Activated T-helper 17 cell treated with anti-CD3 and anti-CD28 coated beads, Interleukin-2, amount 50 U/mL, for 72 hours (primary cell): ENCODE measurements at places on chromosomes 6 and 20.
A peak's percentile ranks its signal among the peaks of the same experiment; 100 is the strongest.

DNA sequence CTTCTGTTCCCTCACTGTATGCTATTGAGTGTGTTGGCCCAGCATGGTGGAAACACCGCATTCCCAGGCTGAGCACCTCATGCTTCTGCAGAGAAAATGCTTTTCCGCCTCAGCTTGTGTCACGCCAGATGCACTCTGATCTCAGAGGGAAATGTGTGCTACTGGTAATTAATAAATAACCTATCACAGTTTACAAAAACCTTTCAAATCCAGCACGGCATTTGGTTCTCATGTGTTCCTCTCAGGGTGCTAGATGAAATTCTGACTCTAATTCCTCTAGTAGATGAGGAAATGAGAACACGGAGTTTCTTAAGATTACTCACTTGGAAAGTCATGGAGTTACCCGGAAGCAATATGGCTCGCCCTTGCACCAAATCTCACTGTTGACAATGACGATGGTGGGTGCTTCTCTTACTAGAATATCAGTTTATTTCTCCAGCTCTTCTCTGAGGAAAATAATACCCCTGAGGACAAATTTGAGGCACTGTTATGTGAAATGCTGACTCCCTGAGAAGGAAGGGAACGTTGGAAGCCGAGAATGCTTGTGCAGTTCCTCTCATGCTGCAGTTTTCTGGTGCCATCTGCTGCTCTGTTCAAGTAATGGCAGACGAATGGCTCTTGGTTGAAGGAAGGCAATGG is 116.6 kb downstream of the RNF144B start:
- peak; percentile 44 for ATAC-seq

DNA sequence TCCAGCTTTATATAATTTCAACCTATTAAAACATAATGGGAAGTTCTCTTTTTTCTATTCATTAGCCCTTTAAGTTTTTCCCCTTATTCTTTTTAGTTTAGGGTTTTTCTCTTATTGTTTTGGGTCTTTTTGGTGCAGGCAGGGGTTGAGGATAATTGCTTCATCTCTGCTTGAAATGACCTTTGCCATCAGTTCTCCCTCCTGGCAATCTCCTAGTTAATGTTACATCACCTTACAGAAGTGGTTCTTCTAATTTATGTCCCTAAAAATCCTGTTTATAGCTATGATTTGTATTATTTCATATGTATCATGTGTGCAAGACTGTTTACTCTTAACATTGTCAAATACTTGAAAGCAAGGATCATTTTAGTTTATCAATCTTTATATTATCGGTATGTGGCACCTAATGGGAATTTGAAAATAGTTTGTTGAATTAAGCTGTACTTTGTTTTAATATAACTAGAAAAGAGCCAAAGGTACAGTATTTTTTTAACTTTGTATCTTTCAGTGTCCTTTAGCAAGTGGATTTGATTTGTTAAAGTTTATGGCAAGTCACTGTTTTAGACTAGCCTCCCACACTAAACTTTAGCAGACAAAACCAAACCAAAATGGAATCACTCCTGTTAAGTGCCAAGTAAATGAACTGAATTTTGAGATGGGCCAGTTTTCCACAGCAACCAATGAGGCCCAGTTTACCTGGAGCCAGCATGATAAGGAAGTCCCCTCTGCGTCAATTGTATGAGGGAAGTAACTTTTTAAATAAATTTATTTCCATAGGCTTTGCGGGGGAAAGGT is 26.6 kb upstream of the RUNX2 start:
- ATAC-seq = no peak

- ATAC-seq = no peak
Measured at GRCh38 chr6:112349636-112349934, 2.5 kb downstream of the RFPL4B start.

- ATAC-seq = no peak
Measured at GRCh38 chr6:157996201-157996712, 14.6 kb downstream of the SYNJ2 start.

DNA sequence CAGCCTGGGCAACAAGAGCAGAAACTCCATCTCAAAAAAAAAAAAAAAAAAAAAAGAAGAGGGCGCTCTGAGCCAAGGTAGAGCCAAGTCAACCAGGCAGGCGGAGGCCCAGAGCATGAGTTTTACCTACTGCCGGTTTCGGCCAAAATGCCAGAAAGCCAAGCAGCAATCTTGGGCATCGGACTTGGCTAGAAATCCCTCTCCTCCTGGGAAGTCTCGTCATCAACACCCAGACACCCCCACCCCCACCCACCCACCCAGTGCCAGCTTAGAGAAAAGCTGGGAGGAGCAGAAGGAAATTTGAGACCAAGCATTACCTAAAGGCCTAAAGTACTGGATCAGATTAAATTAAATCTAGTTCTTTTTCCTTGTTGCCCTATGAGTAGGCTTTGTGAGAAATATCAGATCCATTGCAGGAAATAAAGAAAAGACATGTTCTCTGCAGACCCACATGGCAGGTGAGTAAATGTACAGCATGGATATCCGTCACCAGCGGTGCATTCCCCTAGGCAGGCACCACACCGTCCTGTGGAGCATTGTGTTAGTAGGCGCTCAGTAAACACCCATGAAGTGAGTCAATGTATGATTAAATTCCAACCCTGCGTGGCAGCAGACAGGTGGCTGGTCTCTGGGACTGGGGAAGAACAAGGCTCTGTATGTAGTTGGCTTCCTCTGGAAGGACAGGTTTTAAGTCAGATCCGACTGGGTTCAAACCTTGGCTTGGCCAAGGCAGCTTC is 21.0 kb downstream of the RIPOR3 start:
- no peak for ATAC-seq

DNA sequence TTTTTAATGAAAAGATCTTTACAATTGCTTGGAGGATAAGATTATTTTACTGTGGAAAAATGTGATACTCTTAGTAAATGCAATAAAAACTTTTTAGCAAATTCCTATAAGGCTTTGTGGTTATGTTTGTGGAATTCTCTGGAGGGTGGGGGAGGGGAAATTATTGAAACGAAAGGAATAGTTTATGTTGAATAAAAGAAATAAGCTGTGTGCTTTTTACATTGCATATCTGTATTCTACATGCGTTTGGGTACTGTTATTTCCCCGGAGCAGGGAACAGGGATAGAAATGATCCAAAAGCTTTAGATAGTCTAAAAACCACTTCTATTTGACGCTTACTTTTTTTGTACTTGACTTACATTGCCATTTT is 143.8 kb downstream of the SLC16A10 start:
- ATAC-seq = no peak

DNA sequence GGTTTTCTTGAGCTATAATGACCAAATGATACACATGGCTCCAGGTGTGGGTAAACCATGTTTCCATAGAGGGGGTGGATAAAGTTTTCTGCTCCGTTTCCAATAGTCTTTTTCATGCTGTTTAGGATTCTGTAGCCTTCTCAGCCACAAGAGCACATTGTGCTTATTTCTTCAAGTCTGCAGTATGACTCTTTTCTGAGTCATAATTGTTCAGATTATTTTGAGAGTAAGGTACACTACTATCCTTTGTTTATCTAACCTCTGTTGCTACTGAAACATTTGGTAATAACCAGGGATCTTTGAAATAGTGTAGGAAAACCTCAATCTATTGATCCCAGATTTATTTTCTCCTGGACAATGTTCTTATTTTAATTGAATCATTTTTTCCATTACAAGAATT is 247.9 kb upstream of the BMP2 start:
- no peak for ATAC-seq

DNA sequence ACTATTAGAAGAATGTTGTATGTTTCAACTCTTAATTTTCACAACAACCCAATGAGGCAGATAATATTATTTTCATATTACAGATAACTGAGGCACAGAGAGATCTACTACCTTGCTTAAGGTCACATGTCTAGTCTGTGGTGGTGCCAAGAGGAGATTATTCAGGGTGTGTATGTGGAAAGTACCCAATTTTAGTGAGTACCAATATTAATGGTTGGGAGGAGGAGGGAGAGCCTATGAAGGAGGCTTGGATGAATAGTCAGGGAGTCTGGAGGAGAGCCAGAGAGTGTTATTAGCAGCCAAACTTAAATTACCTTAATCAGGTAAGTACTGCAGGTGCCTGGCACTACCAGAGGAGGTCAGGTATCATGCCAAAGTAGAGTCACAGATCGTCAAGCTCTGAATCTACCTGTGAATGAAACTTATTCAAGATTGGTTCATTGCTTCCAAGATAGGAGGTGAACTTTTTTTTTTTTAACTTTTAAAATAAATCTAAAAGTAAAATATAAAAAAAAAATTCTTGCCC is 10.9 kb upstream of the CALHM6 start:
- ATAC-seq = no peak

DNA sequence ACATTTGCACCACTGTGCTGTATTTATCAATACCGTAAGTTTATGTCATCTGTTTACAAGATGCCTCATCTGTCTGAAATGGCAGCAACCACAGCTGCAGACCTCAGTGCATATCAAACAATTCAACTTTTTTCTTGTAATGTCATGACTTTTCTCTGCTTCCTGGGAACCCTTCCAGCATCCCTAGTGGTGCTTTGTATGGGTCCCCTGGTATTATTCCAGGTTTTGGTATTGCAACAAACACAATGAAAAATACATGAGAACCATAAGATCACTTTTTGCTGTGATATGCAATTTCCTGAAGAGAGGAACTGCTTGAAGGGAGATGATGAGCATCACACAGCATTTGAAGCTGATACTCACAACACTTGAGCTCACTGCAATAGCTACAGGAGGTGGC is 12.0 kb upstream of the TXNDC5 start:
- ATAC-seq = no peak

- no peak for ATAC-seq
Measured at GRCh38 chr6:84728602-84729001, 35.8 kb downstream of the TBX18 start.

- ATAC-seq = peak; percentile 99
Measured at GRCh38 chr6:88982720-88983119, 19.3 kb upstream of the RNGTT start.

- ATAC-seq = peak; percentile 1
Measured at GRCh38 chr6:159761129-159761872, 544 bp upstream of the ACAT2 start.

DNA sequence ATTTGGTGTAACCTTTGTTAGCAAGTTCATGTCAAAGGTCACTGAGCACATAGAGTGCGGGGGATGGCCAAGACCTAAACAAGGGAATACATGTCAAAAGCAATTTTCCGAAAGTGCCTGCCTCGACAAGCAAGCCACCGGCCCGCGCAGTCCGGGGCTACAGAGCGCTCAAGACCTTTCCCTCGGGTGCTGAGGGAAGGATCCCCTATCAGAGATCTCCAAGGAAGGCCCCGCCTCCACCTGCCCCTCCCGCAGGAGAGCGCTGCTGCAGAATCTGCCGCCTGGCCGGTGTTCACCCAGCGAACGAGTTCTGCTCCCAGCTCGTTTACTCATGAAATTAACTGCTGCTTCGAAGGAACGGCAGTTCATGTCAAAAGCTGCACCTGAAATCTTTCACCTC is 252.7 kb downstream of the BMP7 start:
- ATAC-seq = no peak

- no peak for ATAC-seq
Measured at GRCh38 chr20:31908016-31908415, 37.6 kb downstream of the TTLL9 start.

GRCh38 chr6:87250019-87250418 is 72.4 kb upstream of the SMIM8 start:
- no peak for ATAC-seq

GRCh38 chr6:167293590-167294091 is 2.5 kb downstream of the UNC93A start:
- ATAC-seq = no peak

- ATAC-seq = no peak
Measured at GRCh38 chr6:128025478-128025877, 124.6 kb upstream of the THEMIS start.
